ENCODE measurements at places on chromosomes 4 and X. TPM values are rescaled to one million over a fixed set of nuclear protein-coding genes. Genes with fewer than 3 reads are reported as not detected.

TCEAL6 gene
- not detected for total RNA-seq

STK26 gene
- total RNA-seq = 34.3 TPM

SH3BP2 gene
- 62.0 TPM for total RNA-seq

GRCh38 chr4:140331245-140331644 is 42.2 kb upstream of the SCOC start:
- H3K27me3 ChIP-seq = peaks cover 30% of the 10 kb centered on the region
- H3K36me3 ChIP-seq = peaks cover 2% of the 10 kb centered on the region
- DNase-seq = no peak
- H3K4me3 ChIP-seq = no peak overlapping the region

DNA sequence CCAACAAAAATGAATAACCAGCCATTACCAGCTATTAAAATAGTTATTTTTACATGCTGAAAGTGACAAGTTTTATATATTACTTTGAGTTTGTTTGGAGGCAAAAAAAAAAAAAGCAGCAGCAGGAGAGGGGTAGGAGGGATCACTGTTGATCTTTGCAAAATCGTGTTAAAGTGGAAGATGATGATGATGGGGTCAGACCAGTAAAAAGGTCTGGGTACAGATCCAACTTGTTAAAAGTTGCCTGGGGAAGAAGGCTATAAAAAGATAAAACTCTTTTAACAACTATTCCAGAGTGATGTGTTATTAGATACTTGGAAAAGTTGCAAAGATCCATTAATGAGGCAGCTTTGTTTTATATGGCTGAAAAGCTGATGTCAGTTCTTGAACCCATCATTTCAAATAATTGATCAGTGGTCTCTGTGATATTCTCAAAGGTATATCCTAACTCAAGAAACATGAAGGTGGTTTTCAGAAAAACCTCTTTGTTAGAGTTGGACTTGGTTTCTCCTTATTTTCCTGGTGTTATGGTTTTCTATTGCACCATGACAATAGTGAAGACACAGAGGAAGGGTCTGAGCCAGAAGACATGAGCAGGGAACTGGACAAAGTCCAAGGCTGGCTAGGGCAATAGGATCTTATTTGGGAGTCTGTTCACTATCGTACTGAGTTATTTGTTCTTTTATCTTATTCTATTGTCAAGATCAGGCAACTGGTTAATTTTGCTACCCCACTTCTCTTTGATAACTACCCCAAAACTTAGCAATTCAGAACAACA is 44.8 kb downstream of the EDNRA start:
- peaks cover 22% of the 10 kb centered on the region for H3K27me3 ChIP-seq
- no peaks in the 10 kb centered on the region for H3K36me3 ChIP-seq
- H3K4me1 ChIP-seq = peaks cover 3% of the 10 kb centered on the region
- H3K4me3 ChIP-seq = no peak overlapping the region

GRCh38 chrX:73524906-73525305 is 38.1 kb upstream of the CHIC1 start:
- no peak overlapping the region for H3K4me3 ChIP-seq
- H3K27me3 ChIP-seq = no peaks in the 10 kb centered on the region
- H3K27ac ChIP-seq = no peak overlapping the region
- peaks cover 3% of the 10 kb centered on the region for H3K36me3 ChIP-seq
- H3K4me1 ChIP-seq = no peaks in the 10 kb centered on the region

GRCh38 chr4:95186666-95187065 is 362.1 kb downstream of the UNC5C start:
- H3K27ac ChIP-seq = peak overlapping the region; percentile 65
- H3K4me3 ChIP-seq = no peak overlapping the region
- H3K4me1 ChIP-seq = peaks cover 25% of the 10 kb centered on the region
- DNase-seq = no peak

DNA sequence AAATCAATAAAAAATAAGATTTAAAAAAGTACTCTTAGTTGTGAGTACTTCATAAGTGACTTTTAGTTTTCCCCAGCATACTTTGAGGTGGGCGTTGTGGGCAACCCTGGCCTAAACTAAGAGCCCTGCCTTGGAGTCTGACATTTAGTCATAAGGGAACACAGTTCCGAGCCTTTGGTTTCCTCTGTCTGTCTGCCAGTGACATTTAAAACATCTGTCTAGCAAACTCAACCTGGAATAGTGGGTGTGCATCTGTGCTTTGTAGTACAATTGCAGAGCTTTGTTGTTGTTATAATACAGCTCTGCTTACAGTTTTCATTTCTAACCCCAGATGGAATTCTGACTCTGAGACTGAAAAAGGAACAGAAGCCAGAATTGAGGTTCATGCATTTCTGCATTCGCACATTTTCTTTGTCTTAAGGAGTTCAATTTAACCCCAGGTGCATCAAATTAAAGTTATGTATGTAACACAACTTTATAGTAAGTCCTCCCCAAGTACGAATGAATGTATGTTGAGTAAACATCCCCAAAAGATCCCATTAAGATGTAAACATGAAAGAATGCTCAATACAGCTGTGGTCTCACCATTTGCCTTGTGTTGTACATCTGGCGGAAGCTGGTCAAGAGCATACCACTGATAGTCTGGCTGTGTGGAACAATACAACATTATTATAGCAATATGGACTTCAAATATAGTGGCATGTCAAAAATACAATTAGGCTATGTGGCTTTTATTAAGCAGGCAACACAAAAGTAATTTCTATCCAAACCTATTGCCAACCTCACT is 25.9 kb downstream of the TNIP3 start:
- peaks cover 14% of the 10 kb centered on the region for H3K4me1 ChIP-seq
- DNase-seq = no peak
- no peaks in the 10 kb centered on the region for H3K36me3 ChIP-seq

DNA sequence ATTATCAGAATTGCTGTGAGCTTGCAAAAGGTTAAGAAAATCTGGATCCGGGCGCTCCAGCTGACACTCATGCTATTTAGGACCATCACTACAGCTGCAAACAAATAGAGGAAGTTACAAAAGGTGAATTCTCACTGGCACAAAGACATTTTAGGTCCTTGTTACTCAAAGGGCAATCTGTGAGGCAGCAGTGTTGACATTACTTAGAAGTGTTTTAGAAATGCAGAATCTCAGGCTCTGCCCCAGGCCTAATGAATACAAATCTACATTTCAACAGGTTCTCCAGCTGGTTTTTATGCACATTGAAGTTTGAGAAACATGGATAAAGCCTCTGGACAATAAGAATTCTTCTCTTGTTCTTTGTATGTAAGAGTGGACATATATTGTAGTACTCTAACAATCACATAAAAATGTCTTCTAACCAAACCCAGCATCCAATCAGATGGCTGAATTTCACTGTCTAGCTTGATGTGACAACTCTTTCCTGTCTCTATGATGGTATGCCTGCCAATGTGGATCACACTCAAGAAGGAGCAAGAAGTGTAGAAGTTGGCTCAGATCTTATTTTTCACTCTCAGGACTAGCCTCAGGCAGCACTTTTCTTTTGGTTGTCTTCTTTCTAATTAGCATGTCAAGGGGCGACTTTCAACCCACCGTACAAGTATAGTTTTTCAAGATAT is 18.8 kb downstream of the SLC7A11 start:
- no peaks in the 10 kb centered on the region for H3K27me3 ChIP-seq
- no peak for DNase-seq
- H3K4me3 ChIP-seq = no peak overlapping the region

RGS12 gene
- 5.0 TPM for total RNA-seq

NHSL2 gene
- total RNA-seq = 10.0 TPM

PABPC1L2A gene
- not detected for total RNA-seq

PRDM5 gene
- total RNA-seq = not detected

ARL13A gene
- not detected for total RNA-seq

- H3K27ac ChIP-seq = no peak overlapping the region
- H3K36me3 ChIP-seq = no peaks in the 10 kb centered on the region
- no peaks in the 10 kb centered on the region for H3K4me1 ChIP-seq
- H3K27me3 ChIP-seq = no peaks in the 10 kb centered on the region
Observed at GRCh38 chrX:103098488-103098887, 5.5 kb upstream of the NXF3 start.

SMIM10L2A gene
- 0.45 TPM for total RNA-seq

DNA sequence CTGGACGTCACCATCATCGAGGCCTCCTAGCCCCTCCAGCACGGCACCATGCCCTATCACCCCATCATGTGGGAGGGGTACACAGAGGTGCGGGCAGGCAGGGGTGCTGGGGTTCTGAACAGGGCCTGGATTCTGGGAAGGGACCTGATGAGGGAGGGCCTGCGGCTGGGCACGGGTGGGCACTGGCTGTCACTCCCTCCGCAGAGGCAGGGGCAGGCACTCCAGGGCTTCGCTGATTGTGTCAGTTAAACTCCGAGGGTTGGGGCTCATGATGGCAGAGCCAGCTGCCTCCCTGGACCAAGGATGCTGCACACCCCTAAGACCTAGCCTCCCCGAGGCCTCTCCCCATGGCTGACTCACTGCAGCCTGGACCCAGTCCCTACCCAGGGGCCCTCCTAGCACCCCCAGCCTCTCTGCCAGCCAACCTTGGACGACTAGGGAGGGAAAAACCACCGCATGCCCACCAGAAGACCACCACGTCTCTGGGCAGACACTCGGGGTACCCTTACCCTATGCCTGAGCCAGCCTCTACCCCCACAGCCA is 45.9 kb downstream of the ZFYVE28 start:
- H3K4me1 ChIP-seq = peaks cover 18% of the 10 kb centered on the region
- H3K36me3 ChIP-seq = peaks cover 2% of the 10 kb centered on the region
- H3K4me3 ChIP-seq = no peak overlapping the region

Data from T-helper 17 cell (primary cell).